Skin of body (tissue), 3 donors: ENCODE measurements at places on chromosomes 16 and 17. TPM values are rescaled to one million over a fixed set of nuclear protein-coding genes. Genes with fewer than 3 reads are reported as not detected.

DNA sequence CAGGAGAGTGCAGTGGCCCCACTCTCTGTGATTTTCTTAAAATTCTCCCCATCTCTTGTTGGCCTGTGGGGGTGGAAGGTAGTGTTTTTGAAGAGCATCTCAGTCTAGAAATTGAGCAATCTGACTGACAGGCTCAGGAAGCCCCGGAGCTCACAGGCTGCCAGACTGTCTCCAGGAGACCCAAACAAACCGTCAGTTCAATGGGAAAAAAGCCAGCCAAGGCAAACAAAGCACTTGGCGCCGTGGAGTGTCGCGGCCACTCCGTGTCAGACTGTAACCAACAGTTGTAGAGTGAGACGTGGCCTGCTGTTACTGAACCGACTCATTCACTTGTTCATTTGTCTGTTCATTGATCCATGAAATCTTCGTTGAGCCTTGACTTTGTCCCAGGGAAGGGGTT is 33.7 kb downstream of the RGS9 start:
- no peak for DNase-seq

DNA sequence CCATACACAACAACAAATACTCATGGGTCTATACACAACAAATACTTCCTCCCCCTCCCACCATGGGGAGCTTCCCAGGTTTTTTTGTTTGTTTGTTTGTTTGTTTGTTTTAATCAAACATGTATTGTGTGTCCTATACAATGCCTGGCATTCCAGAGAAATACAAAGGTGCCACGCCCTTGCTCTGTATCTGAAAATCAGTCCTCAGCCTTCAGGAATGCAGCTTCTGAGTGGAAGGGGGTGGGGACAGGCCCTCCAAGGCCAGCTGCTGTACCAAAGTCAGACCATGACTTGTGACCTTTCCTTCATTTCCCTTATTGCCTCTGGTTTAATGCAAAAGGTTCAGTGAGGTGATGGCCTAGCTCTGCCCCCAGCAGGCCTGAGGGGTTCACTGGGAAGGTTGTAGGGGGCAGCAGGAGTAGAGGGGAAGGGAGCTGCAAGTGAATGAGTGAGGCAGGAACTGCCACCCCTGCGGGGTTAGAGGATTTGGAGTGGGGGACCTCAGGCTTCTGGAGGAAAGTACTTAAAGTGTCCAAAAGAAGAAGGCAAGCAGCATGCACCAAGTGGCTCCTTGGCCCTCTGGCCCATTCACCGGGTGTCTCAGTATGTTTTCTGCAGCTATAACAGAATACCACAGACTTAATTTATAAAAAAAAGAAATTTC is 105.2 kb downstream of the CLEC16A start:
- DNase-seq = no peak

GRCh38 chr16:62391134-62391533 is 354.9 kb upstream of the CDH8 start:
- DNase-seq = no peak

GRCh38 chr16:7914748-7915147 is 582.1 kb downstream of the RBFOX1 start:
- no peak for DNase-seq

DNA sequence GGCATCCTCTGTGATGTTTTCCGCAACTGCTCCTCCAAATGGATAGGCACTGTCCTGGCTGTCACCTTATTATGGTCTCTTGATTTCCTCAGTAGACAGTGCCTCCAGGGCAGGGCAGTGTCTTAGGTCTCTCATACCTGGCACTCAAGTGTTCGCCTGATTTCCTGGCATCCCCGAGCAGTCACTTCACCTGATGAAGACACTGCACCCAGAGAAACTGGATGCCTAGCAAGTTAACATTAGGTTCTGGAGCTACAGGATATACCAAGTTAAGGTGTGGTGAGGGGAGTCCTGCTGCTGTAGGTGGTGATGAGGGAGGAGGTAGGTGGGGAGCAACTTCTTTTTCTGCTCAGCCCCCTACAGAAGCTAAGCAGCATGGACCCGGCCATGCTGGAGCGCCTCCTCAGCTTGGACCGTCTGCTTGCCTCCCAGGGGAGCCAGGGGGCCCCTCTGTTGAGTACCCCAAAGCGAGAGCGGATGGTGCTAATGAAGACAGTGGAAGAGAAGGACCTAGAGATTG is 3.9 kb upstream of the MAZ start:
- DNase-seq = no peak

- DNase-seq = no peak
Measured at GRCh38 chr16:11091021-11091785, 146.8 kb downstream of the CLEC16A start.

DNA sequence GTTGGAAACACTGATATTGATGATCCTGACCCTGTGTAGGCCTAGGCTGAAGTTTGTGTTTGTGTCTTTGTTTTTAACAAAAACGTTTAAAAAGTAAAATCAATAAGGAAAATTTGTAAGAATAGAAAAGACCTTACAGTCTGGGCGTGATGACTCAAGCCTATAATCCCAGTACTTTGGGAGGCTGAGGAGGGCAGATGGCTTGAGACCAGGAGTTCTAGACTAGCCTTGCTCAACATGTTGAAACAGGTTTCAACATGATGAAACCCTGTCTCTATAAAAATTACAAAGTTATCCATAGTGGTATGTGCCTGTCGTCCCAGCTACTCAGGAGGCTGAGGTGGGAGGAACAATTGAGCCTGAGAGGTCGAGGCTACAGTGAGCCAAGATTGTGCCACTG is 18.3 kb upstream of the TOM1L1 start:
- DNase-seq = no peak

DNA sequence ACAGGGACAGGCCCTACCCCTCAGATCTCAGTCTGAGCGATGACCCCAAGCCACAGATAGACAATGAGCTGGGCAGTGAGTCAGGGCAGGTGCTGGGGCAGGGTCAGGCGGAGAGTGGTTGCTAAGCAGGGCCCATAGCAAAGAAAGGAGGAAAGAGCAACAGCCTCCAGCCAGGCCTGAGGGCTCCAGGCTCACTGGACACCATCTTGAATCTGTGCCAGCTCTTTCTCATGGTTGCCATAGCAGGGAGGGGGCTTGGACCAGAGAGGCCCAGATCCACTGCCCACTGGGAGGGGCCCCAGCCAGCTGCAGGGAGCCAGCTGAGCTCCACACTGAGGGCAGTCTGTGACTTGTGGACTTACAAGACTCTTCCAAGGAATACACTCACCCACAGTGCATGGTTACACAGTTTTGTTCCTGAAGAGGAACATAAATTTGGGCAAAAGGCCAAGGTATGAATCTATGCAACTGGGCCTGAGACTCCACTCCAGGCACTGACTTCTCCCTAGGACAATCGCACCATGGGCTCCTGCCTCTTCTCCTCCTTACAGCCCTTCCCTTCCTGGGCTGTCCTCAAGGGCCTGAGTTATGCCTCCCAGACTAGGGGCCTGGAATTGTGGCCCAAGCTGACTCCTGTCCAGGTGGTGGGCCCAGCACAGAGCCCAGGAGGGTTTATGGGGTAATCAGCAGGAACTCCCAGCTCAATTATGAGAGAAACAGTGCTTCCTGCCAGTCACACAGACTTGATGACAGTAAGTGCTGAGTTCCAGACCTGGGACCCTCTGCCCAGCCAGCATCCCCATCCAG is 59.9 kb downstream of the BEAN1 start:
- peak; percentile 37 for DNase-seq

GRCh38 chr16:80989801-80990200 is 16.9 kb downstream of the CMC2 start:
- no peak for DNase-seq

DNA sequence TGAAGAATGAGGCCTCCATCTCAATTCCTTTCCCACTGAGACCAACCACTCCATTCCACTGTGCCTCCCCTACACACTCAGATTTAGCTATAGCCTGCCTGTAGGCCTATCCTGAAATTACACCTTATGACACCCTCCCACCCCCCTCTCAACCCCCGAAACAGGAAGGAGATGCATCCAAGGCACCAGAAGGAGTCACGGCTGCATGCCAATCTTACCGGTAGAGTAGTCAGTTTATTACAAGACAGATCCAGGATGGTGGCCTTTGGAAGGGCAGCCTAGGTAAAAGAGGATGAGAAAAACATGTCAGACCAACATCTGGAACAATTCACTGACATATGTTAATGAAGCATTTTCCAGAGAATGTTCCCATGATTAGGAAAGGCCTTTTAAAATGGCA is 2.6 kb downstream of the LRRC59 start:
- no peak for DNase-seq

- DNase-seq = no peak
Measured at GRCh38 chr17:50920891-50921586, 54.9 kb upstream of the TOB1 start.

DNA sequence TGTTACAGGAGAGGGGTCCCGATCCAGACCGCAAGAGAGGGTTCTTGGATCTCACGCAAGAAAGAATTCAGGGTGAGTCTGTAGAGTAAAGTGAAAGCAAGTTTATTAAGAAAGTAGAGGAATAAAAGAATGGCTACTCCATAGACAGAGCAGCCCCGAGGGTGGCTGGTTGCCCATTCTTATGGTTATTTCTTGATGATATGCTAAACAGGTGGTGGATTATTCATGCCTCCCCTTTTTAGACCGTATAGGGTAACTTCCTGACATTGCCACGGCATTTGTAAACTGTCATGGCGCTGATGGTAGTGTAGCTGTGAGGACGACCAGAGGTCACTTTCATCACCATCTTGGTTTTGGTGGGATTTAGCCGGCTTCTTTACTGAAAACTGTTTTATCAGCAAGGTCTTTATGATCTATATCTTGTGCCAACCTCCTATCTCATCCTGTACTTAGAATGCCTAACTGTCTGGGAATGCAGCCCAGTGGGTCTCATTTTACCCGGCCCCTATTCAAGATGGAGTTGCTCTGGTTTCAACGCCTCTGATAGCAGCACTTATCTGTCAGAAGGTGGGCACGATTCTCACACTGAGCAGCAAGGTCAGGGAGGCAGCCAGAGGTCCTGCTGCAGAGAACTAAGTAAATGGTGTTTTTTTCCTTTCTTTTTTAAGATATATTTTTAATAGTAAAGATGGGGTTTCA is 26.5 kb upstream of the XYLT2 start:
- DNase-seq = no peak

DNA sequence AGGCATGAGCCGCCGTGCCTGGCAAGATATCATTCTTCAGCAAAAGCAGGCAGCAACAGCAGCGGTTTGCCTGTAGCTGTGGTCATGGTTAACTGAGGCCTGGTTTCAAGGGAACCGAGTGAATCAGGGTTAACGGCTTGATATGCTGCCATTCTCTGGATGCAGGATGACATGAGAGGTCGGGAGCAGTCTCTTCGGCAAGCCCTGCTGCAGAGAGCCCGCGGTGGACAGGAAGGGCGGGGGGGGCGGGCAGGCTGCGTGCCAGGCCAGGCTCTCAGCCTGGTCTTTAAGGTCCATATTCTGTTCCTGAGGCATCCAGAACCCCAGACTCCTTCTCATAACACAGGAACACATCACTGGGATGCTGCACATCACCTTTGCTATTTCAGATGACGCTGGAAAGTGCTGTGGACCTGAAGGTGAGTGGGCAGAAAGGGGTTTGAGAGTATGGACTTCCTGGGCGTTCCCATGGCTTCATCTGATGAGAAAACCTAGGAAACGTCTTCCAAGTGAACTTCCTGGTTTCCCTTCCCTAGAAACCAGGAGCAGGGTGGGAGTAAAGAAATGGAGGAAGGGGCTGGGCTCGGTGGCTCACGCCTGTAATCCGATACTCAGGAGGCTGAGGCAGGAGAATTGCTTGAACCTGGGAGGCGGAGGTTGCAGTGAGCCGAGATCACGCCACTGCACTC is 165.6 kb upstream of the RPH3AL start:
- DNase-seq = no peak

DNA sequence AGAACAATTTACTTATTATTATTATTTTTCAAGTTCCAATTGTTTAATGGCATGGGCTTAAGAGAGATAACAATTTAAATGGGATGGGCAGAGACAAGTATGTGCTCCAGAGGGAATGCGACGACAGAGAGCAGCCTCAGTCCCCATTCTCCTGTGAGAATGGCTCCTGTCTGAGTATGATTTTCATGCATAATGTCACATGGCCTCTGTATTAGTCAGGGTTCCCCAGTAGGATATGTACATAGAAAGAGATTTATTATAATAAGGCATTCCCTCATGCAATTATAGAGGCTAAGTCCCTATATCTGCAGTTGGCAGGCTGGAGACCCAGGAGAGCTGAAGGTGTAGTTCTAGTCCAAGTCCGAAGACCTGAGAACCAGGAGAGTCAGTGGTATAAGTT is 22.9 kb upstream of the NKD1 start:
- DNase-seq = no peak

GRCh38 chr17:56809106-56809819 is 24.5 kb downstream of the C17orf67 start:
- DNase-seq = no peak

GRCh38 chr16:19574615-19575014 is 19.1 kb downstream of the VPS35L start:
- DNase-seq = no peak

DNA sequence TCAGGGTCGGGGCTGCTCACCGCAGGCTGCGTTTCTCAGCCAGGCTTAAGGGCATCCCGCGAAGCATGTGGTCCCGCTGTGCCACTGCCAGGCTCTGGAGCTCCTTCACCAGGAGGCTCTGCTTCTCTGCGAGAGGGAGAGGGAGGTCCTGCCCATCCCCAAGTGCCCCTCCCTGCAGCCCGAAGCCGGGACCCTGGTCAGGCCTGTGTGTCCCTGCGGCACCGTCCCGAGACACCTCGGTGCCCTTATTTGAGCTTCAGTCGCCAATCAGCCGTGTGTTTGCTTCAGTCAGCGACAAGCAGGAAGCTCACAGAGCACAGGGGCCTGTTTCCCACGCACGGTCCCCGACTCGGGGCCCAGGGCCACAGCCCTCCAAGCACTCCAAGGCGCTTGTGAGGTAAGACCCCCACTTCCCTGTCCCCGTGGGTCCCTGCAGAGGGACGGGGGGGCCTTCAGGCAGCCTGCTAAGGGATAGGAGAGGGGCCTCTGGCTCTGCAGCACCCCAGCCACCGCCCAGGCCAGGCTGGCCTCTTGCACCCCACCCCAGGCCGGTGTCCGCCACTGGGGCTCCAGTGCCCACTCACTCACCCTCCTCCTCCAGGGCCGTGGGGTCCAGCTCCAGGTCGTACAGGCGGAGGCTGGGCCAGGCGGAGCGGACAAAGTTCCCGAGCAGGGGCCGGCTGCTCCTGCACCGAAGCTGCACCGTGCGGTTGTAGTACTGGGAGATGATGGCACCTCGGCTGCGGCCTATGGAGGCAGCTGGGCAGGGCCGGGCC is 3.2 kb downstream of the TMC6 start:
- no peak for DNase-seq

GRCh38 chr16:83348991-83349390 is 458.8 kb upstream of the HSBP1 start:
- DNase-seq = no peak

DNA sequence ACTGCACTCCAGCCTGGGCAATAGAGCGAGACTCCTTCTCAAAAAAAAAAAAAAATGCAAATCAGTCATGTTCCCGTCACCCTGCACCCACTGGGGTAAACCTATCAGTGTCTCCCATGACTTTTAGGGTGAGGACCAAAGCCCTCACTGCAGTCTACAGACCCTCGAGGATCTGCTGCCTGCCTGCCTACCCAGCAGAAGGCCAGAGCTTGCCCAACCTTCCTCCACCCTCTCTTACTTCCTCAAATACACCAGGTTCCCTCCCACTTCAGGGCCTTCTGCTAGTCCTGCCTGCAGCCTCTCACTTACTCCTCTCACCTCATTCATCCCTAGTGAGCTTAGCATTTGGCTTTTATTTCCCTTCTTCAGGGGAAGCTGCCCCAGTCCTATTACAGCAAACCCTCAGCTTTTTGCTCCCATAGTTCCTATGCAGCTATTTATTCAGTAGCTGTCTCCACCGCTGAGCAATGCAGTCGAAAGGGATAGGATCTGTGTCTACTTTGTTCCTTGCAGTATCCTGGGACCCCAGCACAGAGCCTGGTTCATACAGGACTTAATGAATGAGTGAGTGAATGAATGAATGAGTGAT is 17.8 kb upstream of the TOB1 start:
- no peak for DNase-seq

Gene EFCAB5
- 0.99 TPM for total RNA-seq

Gene SLC38A8
- not detected for total RNA-seq

Gene SOST
- total RNA-seq = 0.20 TPM

Gene MNT
- total RNA-seq = 10.5 TPM
